ENCODE measurements at places on chromosomes 12 and 14.

- no peak for DNase-seq
Measured at GRCh38 chr14:100871234-100872186, 32.0 kb downstream of the RTL1 start.

DNA sequence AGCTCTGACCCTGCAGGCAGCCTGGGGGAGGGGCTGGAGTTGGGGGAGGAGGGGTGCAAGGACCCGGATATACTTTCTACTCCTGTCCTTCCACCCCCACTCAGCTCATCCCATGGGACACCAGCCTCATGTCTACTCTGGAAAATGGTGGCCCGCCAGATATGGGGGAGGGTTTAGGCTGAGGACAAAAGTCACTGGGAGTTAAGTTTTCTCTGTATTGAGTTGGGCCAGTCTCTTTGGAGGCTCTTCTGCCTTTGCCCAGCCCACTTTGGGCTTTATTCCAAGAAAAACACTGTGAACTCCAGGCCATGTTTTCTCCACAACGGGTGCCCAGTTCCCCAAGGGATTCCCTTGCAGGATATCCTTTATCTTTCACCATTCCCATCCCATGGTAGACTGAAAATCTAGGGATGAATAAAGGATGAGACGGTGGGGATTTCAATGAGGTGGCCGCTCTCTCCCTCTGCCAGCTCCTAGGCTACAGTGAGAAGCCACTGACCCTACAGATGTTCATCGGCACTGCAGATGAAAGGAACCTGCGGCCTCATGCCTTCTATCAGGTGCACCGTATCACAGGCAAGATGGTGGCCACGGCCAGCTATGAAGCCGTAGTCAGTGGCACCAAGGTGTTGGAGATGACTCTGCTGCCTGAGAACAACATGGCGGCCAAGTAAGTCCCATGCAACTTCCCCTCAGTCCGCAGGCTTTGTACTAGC lies 4.9 kb downstream of the NFATC4 start:
- no peak for DNase-seq

DNA sequence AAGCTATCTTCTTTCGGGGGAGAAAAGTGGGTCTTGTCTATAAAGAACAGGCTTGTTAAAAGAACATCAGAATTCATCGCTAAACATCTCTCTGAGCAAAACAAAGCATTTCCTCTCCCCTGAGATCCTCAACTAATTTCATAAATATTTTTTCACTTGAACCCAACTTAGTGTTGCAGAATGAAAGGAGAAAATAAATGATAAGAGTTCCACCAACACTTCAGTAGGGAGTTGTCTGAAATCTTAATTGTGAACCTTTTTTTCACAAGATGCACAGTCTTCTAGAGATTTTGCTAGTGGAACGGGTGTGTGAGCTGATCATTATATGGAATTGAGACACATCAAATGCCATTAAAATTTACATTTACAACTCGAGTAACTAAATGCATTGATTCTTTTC lies 1.3 kb upstream of the DAAM1 start:
- DNase-seq: no peak

GRCh38 chr12:52910248-52910883 lies 5.5 kb upstream of the KRT8 start:
- DNase-seq: no peak

GRCh38 chr14:75476274-75476995 lies 45.8 kb upstream of the BATF start:
- no peak for DNase-seq

DNA sequence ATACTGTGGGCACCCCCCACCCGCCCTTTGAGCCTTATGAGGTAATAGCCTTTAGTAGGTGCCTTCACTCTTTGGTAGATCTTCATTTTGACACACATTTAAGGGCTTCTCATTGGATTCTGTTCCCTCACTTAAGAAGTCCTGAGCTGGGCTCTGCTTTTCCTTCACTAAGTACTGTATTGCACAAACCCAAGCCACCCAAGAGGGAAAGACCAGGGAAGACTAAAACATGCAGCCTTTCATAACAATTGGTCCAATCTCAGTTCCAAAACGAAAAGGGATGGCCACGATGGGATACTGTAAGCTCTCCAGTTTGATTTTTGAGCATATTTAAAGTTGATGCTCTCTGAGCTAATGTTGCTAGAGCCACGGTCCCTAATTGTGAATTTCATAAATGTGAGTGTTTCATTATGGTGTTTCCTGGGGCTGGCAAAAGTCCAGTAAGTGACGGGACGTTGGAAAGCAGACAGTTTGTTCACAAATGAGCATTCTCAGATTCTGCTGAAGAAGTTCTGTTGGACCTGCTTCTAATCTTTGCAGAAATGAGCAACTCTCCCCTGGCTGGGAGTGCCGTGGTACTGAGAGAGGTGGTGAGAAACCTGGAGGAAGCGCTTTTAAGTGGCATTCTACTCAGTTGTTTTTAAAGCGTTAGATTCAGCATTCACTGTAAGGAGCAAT lies 9.4 kb downstream of the SSPN start:
- no peak for DNase-seq

Measured in activated naive CD4-positive, alpha-beta T cell treated with Interleukin-2 at 50 U/mL for 16 hours (primary cell).